Left cardiac atrium (tissue), 4 donors: ENCODE measurements at places on chromosomes 1 and 21.

GRCh38 chr1:145985502-145986439 lies 10.6 kb downstream of the TXNIP start:
- DNase-seq: peak; percentile 56

DNA sequence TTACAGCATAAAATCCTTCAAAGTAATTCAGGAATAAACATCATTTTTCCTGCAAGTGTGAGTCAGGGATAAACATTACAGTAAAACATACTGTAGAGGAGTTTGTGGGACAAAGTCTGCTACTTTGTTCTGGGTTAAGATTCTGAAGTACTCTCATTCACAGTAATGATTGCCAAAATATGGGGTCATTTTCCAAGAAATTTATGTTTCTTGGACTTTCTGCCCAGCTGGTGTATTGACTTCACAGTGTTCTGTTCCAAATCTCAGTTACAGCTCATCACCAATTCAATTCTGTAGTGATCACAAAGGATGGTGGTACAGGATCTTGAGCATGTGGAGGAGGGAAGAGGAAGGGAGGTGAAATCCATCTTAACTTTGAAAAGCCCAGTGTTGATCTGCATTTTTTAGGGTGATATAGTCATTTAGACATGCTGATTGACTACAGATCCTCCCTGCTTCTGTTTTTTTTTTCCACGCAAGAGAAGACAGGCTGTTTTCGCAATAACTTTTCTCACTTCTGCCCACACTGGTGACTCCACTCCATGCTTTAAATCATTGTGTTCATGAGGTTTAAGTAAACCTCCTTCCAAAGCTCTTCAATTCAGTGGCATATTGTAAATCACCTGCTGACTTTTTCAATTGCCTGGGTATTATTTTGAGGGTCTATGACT lies 60.4 kb upstream of the C1orf53 start:
- DNase-seq: no peak

DNA sequence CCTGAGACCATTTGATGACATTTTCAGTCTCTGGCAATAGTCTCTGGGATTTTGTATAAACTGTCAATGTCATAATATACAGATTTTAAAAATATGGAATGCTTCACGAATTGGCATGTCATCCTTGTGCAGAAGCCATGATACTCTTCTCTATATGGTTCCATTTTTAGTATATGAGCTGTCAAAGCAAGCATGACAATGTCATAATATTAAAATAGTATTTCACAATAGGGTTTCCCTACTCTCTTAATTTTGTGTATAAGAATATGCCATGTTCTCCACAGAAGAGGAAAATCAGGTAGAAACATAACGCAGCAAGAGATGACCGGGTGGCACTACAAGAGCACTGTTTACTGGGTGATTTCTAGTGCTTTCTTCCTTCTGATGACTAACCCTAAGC lies 8.3 kb upstream of the DIPK1A start:
- no peak for DNase-seq

DNA sequence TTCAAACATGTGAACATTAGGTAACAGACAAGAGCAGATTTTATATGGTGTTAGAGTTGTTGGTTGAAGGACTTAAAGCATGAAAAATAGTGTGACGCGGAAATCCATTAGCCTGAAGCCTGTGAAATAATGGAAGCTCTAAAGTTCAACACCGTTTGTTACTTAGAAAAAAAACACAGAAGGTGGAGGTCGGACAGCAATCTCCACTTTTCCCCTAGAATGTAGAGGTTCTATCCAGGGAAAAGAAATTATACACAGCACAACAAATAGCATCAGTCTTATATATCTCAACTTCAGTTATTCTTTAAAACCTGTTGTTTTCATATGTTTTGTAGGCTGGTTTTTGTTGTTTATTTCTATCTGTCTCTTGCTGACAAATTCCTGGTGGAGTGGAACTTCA lies 1.9 kb downstream of the RCAN3 start:
- DNase-seq: no peak

DNA sequence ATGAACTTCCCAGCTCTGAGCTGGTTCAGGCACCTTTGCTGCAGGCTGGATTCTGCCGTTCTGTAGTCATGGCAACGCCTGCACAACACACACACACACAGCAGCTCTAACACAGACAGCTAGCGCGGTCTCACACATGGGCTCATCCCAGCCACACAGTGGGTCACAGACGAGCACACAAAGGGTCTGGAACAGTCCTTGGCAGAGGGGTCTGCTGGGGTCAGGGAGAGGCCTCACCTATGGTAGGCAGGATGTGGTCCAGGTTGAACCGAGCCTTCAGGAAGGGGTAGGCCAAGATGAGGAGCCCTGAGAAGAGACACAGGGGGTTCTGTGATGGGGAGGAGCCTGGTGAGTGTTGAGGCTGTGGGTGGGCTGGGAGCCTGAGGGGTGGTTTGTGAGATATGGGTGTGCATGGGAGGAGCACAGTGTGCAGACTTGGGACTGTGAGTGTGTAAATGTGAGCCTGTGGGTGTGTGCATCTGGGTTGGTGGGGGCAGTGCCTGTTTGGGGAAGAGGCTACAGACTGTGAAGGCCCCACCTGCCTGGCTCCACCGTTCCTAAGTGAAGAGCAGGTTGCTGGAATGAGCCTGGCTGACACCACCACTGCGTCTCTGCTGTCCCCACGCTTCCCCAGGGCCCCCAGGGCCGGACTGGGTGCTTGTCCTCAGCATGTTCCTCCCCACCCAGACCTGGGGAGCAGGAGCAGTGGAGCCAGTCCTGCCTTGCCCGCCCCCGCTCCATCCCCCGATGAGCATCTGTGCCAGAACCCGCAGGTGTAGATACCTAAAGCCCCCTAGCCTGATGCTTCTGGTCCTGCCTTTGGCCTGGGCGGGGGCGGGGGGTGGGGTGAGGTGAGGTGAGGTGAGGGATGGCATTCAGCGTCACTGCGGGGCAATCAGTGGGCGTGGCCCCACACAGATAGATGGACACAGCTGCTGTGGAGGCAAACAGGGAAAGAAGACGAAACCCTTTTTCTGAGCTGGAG lies 1.5 kb downstream of the KNCN start:
- peak; percentile 22 for DNase-seq

- no peak for DNase-seq
These were observed 43.2 kb upstream of the PBX1 start for GRCh38 chr1:164515711-164516331.

DNA sequence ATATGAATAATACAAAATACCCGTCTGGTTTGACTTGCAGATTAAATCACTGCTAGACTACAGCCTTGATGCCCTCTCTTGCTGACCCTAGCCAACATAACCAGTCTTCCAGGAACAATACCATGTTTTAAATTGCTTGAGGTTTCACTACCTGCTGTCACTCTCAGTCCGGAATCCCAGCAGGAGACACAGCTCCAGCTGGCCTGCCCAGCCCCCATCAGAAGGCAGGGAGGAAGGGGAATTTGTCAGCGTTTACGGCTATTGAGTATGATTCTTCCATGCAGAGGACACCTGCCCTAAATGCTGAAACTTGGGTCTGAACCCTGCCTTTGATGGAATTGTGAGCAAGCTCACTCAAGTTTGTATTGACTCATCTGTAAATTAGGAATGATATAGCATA lies 33.0 kb downstream of the ZNF496 start:
- DNase-seq: no peak

GRCh38 chr1:240008298-240008697 lies 83.4 kb upstream of the FMN2 start:
- DNase-seq: no peak

DNA sequence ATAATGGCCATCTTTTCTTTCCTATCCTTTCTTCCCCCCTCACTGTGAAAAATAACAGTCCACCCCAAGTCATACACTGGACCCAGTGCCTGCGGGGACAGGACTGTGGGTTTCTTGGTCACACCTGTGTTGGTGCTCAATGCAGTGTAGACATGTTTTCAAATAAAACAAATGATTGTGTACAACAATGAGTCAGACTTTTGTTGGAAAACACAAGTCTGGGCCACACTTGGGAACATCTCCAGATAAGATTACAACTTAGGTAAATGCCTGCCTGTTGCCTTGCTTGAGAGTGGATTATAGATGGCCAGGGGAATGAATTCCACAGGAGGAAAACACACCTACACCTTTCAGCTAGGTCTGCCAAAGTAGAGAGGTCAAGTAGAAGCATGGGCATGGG lies 34.1 kb downstream of the PDPN start:
- DNase-seq: no peak

DNA sequence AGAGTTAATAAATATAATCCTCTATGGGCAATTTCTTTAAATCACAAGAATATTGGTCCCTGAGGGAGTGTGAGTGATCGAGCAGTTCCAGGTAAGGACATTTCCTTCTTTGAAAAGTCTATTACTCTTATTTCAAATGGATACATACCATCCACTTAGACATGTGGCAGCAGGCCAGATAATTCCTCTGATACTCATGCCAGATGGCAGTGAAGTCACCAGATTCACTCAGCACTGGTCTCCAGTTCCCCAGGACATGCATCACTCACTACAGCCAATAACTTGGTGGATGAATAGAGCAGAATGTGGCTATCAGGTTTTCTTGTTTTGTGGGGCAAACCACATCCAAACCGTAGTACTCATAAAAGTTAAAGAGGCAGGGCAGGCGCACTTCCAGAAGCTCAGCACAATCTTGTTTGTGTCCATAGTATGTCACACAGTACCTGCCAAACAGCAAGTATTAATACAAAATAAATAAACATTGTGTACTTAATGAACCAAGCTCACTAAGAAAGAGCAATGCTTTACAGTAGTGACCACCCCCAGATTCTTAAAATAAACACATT lies 74.2 kb upstream of the CD53 start:
- DNase-seq: no peak

DNA sequence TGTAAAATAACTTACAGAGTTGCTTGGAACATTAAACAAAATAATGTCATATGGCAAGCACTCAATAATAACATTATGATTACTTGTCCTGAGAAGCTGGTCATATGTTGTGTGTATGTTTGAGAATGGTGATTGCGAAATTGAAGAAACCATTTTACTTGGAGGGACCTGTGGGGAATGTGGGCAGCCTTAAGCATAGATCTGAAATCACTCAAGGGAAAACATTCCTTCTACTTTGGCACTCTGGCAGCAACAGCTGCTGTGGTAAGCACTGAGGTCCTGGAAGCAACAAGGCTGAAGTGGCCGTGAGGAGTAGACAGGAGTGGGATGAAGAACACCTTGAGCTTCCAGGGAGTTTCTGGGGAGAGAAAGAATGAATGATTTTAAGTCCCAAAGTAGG lies 165.4 kb upstream of the ADAMTS5 start:
- no peak for DNase-seq

GRCh38 chr1:10444795-10445397 lies 4.9 kb upstream of the CORT start:
- DNase-seq: no peak

DNA sequence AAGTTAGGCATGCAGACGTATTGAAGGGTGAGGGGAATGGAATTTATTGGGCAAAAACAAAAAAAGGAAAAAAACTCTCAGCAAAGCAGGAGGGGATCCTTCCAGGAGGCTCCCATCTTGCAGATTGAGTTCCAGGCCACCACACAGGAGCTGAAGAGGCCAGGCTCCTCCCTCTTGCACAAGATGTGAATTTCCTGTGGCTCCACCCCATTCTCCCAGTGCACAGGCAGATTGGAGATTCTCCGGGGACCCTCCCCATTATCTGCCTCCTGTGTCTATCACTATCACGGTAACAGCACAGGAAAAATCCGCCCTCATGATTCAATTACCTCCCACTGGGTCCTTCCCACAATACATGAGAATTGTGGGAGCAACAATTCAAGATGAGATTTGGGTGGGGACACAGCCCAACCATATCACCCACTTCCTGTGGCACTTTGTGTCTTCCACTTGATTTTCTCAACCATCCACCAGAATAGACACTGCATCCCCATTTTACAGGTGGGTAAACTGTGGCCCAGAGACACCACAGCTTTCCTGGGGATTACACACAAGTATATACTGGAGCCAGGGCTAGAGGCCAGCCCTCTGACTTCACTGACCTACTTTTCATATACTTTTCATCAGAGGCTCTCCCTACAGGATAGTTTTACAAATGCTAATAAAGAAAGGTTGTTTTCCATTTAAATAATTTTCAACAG lies 18.9 kb upstream of the COL6A1 start:
- no peak for DNase-seq

GRCh38 chr1:219085988-219086387 lies 87.7 kb upstream of the LYPLAL1 start:
- no peak for DNase-seq

DNA sequence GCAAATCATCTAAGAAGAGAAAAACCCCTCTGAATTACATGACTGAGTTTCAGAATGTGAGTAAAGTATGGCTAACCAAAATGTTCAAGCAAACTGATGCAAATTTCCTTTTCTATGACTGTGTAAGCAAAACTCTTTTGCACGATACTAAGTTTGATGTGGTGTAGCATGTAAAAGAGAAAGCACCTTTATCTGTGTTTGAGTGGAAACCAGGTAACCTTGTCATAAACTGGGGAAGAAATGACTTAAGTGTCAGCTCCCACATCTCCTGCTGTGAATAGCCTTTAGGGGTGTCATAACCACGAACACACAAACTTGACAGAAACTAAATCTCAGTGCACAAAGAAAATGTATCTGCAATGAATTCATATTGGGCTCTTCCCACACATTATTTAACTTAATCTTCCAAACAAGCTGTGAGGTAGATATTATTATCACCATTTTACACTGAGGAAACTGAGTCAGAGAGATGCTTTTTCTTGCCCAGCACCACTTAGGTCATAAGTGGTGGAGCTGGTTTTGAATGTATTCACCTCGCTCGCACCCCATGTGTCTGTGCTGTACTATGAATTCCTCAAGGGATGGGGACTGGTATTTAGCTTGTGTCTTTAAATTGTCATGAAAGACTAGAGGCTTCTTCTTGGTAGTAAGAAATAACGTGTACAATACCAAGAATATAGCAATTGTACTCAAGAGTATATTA lies 32.9 kb upstream of the IL12RB2 start:
- no peak for DNase-seq

- DNase-seq: no peak
These were observed 122.3 kb upstream of the ST6GALNAC5 start for GRCh38 chr1:76744989-76745388.

DNA sequence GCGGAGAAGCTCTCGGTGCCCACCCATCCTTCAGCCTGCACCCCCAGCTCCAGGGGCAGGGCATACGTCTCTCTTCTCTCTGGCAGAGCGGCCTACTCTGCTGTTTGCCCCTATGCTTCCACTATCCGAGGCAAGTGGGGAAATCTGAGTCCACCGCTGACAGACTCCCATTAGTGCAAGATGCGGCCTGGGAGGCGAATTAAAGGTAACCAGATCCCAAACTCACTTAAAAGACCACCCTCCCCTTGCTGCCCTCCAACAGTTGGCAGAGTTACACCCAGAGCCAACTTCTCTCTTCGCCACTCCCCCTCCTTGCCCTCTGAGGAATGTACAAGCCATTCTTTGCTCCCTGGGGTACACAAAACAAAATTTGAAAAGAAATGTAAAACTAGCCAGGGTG lies 6.4 kb downstream of the FOXD3 start:
- no peak for DNase-seq

- peak; percentile 74 for DNase-seq
These were observed 701 bp downstream of the CEP170 start for GRCh38 chr1:243254233-243254926.

GRCh38 chr1:38284953-38285352 lies 238.4 kb upstream of the POU3F1 start:
- DNase-seq: no peak
